ENCODE measurements at places on chromosomes 13 and 19. TPM values are rescaled to one million over a fixed set of nuclear protein-coding genes. Genes with fewer than 3 reads are reported as not detected.
A peak's percentile ranks its signal among the peaks of the same experiment; 100 is the strongest.

The ANO8 gene
- 6.8 TPM for total RNA-seq

The RPL36 gene
- total RNA-seq: 407 TPM

The ZNF235 gene
- total RNA-seq: 4.8 TPM

The INSR gene
- 85.3 TPM for total RNA-seq

The NUP58 gene
- 22.8 TPM for total RNA-seq

The ZNF223 gene
- 2.9 TPM for total RNA-seq

The NOSIP gene
- 47.3 TPM for total RNA-seq

DNA sequence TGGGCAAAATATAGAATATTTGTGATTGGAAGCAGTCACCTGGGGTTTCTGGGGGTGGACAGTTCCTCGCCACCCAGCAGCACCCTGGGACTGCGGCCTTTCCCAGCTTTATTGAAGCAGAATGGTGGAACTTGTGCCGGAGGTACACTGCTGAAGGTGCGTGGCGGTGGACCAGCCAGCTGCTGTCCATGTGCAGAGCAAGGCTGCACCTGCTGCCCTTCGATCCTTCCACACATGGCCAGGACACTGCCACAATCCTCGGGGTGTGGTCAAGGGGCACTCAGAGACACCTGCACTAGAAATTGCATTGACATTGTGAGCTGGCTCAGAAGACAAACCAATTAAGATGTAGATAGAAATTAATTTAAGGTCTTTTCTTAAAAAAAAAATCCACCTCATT is 11.4 kb upstream of the GPI start:
- H3K27me3 ChIP-seq: no peaks in the 10 kb centered on the region
- H3K4me3 ChIP-seq: no peak overlapping the region
- peaks cover 70% of the 10 kb centered on the region for H3K36me3 ChIP-seq
- DNase-seq: no peak
- no peak overlapping the region for H3K27ac ChIP-seq

DNA sequence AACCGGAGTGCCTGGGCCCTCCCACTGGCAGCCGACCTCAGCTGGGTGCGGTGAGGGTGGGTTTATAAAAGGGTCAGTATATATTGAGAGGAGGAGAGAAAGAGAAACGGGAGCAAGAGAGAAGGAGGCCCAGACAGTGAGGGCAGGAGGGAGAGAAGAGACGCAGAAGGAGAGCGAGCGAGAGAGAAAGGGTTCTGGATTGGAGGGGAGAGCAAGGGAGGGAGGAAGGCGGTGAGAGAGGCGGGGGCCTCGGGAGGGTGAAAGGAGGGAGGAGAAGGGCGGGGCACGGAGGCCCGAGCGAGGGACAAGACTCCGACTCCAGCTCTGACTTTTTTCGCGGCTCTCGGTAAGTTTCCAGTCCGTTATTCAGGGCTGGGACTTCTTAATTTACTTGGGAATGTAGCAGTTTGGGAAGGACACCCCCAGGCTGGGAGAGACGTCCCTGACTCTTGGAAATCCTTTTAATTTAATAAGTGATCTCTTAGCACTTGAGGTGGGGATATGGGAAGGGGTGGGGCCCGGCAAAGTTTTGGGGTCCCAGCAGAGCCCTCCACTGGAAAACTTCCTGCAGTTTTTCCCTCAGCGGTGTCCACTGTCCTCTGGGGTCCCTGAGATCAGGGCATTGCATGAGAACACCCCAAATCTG is at the start of gene EMP3:
EMP3 (plus strand) TSS at position 288 of the 646 bp plus-strand sequence. CDS start 1,293 bp downstream, outside the sequence.
- H3K36me3 ChIP-seq: peaks cover 4% of the 10 kb centered on the region
- no peaks in the 10 kb centered on the region for H3K27me3 ChIP-seq
- H3K4me1 ChIP-seq: peaks cover 84% of the 10 kb centered on the region
- peak; percentile 82 for DNase-seq

DNA sequence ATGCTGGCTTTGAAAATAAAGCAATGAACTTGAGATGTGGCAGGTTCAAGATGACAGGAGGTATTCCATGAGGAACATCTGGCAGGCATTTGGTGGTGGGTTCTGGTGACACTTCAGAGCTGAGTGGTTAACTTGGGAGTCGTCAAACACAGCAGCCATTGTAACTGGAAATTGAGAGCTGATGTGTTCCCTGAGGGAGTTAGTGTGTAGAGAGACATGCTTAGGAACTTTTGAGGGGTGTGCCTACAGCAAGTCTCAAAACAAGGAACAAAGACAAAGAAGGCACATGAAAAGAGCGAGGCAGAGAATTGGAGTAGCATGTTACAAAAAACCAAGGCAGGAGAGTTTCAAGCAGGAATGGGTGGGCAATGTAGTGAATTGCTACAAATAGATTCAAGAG is 53.9 kb upstream of the KL start:
- H3K27me3 ChIP-seq: no peaks in the 10 kb centered on the region
- no peak for DNase-seq
- H3K36me3 ChIP-seq: no peaks in the 10 kb centered on the region
- no peak overlapping the region for H3K4me3 ChIP-seq

DNA sequence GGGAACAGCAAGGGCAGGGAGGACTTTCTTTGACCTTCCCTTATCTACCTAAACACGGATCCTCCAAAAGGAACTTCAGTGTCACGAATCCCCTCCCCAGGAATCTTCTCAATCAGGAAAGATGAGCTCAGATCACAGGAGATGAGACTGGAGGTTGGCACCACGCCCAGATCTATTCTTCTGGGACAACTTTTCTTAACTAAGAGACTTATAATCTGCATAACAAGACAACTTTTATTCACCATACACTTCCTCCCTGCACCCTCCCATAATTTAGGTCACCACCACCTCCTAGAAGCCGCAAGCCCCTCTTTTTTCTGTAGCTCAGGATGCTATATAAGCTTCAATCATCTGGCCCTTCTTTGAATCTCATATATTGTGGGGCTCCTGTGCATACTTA is 19.2 kb upstream of the AKT2 start:
- H3K27ac ChIP-seq: no peak overlapping the region
- no peak overlapping the region for H3K4me3 ChIP-seq
- no peaks in the 10 kb centered on the region for H3K36me3 ChIP-seq

DNA sequence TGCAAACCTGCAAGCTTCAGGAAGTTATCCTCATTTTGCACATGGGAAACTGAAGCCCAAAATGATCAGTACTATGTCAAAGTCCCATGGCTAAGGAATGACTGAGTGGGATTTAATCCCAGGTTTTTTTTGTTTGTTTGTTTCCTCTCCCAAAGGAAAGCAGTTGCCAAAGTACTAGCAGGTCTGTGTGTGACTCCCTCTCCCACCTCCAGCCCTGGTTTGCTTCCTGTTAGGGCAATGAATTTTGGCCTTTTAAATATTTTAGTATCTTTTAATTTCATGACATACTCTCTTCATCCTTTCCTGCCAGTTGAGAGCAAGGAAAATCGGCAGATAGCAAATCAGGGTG is 134.1 kb upstream of the RNF113B start:
- H3K4me3 ChIP-seq: no peak overlapping the region
- no peak for DNase-seq
- peaks cover 35% of the 10 kb centered on the region for H3K4me1 ChIP-seq
- H3K36me3 ChIP-seq: no peaks in the 10 kb centered on the region

GRCh38 chr19:12838886-12839756 is 806 bp downstream of the MAST1 start:
- no peaks in the 10 kb centered on the region for H3K36me3 ChIP-seq
- H3K27me3 ChIP-seq: peaks cover 100% of the 10 kb centered on the region
- peaks cover 26% of the 10 kb centered on the region for H3K4me1 ChIP-seq
- DNase-seq: no peak
- H3K4me3 ChIP-seq: peak overlapping the region; percentile 54

DNA sequence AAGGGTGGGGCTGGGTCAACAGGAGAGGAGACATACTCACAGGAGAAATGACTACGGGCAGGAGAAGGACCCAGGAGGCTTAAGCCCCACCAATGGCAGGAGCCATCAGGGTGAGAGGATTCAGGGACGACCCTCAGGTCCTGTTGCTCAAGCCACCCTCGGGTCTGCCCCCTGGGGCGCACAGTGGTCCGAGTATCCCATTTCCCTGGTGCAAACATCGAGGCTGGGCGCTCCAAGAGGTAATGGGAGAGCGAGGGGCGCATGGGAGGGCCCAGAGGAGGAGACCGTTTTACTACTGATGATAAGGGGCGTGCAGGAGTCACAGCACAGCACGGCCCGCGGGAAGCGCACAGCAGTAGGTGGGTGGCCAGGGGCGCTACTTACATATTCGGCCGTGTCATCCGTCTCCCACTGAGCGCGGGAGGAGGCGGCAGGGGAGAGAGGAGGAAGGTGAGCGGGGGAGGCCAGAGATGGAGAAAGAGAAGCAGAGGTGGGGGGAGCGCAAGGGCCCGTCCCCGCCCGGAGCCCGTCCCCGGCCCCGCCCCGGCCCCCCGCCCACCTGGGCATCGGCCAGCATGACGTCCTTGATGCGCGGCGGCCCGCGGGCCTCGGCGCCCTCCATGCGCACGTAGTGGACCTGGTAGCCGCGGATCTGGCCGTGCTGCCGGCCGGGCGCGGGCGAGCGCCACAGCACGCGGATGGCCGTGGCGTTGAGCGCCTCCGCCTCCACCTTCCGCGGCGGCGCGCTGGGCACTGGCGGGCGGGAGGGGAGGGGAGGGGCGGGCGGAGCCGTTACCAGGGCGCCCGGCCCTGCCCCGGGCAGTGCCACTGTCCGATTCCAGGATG is 111.5 kb downstream of the PTPRS start:
- H3K4me1 ChIP-seq: no peaks in the 10 kb centered on the region
- peaks cover 6% of the 10 kb centered on the region for H3K36me3 ChIP-seq
- no peaks in the 10 kb centered on the region for H3K27me3 ChIP-seq
- no peak for DNase-seq
- H3K4me3 ChIP-seq: peak overlapping the region; percentile 37

- peaks cover 81% of the 10 kb centered on the region for H3K27me3 ChIP-seq
- peaks cover 3% of the 10 kb centered on the region for H3K4me1 ChIP-seq
- H3K36me3 ChIP-seq: no peaks in the 10 kb centered on the region
- H3K27ac ChIP-seq: no peak overlapping the region
- H3K4me3 ChIP-seq: no peak overlapping the region
Observed at GRCh38 chr13:83883061-83883523, 818 bp upstream of the SLITRK1 start.

DNA sequence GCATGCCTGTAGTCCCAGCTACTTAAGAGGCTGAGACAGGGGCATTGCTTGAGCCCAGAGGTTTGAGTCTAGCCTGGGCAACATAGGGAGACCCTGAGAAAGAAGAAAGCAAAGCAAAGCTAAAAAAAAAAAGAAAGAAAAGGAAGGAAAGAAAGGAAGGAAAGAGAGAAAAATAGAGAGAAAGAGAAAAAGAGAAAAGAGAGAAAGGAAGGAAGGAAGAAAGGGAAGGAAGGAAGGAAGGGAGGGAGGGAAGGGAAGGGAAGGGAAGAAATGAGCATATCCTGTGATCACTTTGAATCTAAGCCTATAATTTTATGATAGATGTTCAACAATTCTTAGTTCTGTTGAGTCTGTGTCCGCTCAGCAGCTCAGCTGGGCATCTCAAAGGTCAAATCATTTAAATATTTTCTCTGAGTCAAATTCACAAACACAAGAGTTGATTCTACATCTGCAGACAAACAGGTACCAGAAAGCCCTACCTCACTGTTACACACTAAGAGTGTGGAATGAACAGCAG is 70.4 kb downstream of the SUCLA2 start:
- H3K27ac ChIP-seq: no peak overlapping the region
- no peak for DNase-seq
- no peaks in the 10 kb centered on the region for H3K27me3 ChIP-seq
- H3K4me3 ChIP-seq: no peak overlapping the region

GRCh38 chr13:75139291-75139690 is 342.7 kb downstream of the TBC1D4 start:
- no peak overlapping the region for H3K27ac ChIP-seq
- H3K4me1 ChIP-seq: no peaks in the 10 kb centered on the region
- no peak overlapping the region for H3K4me3 ChIP-seq
- no peaks in the 10 kb centered on the region for H3K27me3 ChIP-seq
